ENCODE measurements at places on chromosomes 1 and 21.

DNA sequence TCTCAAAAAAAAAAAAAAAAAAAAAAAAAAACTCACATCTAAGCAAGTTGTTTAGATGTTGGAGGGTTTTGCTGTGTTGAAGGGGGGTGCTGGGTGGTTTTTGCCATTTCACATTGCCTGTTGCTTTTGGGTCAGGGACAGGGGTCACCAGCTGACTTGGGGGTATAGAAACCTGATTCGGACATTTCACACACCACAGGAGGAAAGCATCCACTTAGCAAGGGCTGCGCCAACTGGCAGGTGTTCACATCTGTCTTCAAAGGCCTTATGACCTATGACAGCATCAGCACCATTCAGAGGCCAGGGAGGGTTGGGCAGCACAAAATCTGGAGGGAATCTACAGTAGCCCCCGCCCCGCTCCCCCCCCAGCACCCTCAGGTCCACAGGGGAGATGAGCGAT is 45.2 kb downstream of the SYF2 start:
- no peak for DNase-seq

- no peak for DNase-seq
Measured at GRCh38 chr1:21164266-21164665, 12.4 kb downstream of the EIF4G3 start.

GRCh38 chr1:109208394-109208793 is 5.3 kb upstream of the SARS1 start:
- no peak for DNase-seq

DNA sequence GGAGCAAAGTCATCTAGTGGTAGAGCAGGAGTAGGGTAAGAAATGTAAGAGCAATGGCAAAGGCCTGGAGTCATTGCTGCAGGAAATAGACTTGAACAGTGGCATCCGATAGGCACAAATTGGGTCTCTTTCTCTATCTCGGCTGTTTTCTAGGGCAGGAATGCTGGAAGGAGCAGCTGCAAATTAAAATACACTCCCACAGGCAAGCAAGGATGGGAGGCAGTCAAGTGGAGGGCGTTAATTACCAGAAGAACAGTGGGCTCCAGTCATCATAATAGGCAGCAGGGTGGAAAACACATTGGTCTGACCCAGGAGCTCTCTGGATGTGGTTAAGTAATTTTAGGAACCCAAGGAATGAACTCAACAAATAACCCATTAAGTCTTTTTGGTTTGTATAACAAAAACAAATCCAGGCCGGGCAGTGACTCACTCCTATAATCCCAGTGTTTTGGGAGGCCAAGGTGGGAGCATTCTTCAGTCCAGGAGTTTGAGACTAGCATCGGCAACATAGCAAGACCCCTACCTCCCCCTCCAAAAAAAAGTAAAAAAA is 7.8 kb upstream of the TDRD5 start:
- DNase-seq: no peak

GRCh38 chr1:85427849-85428248 is 37.1 kb downstream of the DDAH1 start:
- no peak for DNase-seq

GRCh38 chr1:160374306-160375110 is 7.6 kb downstream of the NHLH1 start:
- DNase-seq: no peak

DNA sequence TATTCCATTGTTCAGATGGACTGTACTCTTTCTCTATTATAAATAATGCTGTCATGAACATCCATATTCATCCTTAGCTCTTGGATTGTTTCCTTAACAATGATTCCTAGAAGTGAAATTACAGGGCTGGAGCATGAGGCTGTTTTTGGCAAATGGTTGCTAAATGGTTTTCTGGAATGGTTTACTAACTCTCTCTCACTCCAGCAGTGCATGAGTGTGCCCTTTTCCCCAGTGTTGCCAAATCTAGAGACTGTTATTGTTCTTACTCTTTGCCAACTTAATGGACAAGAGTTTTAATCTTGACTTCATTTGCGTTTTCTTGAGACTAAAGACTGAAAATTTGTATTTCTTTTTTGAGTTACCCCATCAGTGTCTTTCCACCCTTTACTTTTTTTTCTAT is 113.0 kb downstream of the PAPPA2 start:
- DNase-seq: no peak

GRCh38 chr1:232457595-232457994 is 172.3 kb downstream of the SIPA1L2 start:
- peak; percentile 11 for DNase-seq

DNA sequence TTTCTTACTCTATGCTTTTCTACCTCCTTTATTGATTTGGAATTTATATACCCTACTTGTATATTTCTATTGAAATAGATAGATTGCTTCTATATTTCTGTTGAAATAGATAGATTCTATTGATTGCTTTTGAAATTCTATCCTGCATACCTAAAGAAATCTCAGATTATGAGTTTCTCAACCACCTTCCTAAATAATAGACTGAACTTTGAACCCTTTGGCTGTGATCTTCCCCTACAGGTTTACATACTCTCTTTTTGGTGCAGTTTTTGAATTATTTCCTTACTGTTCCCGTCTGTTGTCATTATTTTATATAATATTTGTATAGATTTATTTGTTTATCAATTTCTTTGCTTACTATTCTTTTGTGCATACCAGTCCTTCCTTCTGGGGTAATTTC is 20.4 kb upstream of the CSF3R start:
- DNase-seq: no peak

Data from stimulated activated naive CD4-positive, alpha-beta T cell treated with Interleukin-2 at 50 U/mL for 16 hours (primary cell).